ENCODE measurements at places on chromosomes 5 and 9.

GRCh38 chr9:27527702-27528075, 1.9 kb downstream of the MOB3B start:
- peak; percentile 45 for DNase-seq

DNA sequence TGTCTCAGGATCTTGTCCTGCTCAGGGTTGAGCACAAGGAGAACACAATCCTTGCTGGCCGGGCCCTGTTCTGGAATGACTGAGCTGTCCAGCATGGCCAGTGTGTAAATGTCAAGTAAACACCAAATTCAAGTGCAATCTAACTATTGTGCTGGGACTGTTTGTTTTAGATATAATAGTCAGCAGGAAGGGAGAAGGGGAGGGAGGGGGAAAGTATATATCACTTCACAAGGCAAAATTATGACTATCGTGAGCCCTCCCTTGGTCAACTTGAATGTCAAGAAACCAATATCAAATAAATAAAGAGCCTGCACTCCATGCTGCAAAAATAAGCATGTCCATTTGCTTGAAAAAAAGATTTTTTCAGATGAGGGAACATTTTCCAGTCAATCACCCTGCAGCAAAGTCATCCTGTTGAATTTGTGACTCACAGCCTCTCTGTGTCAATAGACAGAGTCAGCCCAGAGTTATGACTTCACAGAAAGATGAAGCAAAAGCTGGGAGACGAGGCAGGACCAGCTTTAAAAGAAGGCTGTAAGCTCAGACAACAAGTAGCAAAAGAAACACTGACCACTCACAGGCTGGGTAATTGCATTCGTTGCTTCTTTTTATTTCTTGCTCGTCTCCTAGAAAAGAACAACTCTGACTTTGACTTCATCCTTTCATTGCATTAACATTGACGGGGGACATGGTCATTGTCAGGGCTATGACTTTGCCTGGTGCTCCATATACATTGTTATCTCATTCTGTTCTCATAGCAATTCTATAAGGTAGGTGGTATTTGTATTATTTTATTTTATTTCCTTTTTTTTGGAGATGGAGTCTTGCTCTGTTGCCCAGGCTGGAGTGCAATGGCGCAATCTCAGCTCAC, 15.3 kb upstream of the KLF4 start:
- no peak for DNase-seq

- DNase-seq: no peak
Observed at GRCh38 chr5:113329981-113330380, 104.8 kb downstream of the TSSK1B start.

- DNase-seq: no peak
Observed at GRCh38 chr5:79702606-79703380, 13.2 kb downstream of the CMYA5 start.

DNA sequence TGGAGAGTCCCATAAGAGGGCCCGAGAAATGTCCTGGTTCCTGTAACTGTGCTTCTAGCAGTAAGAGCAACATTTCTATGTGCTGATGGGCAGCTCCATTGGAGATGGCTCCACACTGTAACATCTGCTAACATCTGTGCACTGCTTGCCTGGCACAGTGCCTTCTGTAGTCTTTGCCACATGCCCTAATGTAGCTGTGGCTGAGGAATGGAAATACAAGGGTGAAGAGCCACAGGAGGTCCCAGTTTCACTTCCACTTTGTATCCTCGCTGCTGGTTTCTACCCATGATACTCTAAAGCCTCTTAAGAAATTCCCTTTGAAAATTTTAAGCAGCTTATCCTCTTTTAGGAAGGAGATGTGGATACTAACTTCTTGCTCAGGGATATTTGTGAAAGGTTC, 97.4 kb downstream of the HOMER1 start:
- peak; percentile 42 for DNase-seq

- DNase-seq: peak; percentile 64
Observed at GRCh38 chr9:12922224-12922866, 147.5 kb downstream of the LURAP1L start.

DNA sequence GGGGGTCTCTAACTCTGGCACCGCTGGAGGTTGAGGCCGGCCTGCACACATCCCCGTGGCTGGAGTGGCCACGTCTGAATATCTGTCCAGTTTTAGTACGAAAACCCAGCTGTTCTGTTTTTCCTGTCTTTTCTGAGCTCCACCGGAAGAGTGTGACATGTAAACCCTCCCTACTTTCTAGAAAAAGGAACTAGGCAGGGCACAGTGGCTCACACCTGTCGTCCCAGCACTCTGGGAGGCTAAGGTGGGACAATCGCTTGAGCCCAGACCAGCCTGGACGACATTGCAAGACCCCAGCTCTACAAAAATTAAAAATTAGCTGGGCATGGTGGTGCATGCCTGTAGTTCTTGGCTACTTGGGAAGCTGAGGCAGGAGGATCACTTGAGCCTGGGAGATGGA, 8.2 kb upstream of the PHYKPL start:
- no peak for DNase-seq

- DNase-seq: no peak
Observed at GRCh38 chr5:54366707-54367106, 56.3 kb upstream of the ARL15 start.

- peak; percentile 67 for DNase-seq
Observed at GRCh38 chr9:113523421-113524141, 60.1 kb downstream of the RGS3 start.

GRCh38 chr5:133919148-133920136, 49.0 kb downstream of the C5orf15 start:
- DNase-seq: no peak

DNA sequence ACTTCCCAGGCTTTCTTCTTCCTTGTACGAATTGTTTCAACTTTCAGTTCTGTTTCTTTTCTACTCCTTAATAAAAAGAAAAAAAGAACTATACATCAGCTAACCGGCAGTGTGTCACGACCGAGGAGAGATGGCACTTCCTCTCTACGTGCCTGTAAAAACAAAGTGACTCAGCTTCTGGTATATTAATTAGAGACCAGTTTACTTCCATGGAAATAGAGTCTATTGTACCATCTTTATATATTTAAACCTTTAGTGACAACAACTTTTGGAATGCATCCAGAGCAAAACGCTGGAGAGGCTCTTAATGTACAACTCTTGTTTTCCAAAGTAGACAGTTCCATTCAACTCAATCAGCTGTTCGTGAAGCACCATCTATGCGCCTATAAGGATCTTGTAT, 94.5 kb upstream of the LIFR start:
- no peak for DNase-seq

- no peak for DNase-seq
Observed at GRCh38 chr5:176644294-176644693, 3.0 kb upstream of the TSPAN17 start.

DNA sequence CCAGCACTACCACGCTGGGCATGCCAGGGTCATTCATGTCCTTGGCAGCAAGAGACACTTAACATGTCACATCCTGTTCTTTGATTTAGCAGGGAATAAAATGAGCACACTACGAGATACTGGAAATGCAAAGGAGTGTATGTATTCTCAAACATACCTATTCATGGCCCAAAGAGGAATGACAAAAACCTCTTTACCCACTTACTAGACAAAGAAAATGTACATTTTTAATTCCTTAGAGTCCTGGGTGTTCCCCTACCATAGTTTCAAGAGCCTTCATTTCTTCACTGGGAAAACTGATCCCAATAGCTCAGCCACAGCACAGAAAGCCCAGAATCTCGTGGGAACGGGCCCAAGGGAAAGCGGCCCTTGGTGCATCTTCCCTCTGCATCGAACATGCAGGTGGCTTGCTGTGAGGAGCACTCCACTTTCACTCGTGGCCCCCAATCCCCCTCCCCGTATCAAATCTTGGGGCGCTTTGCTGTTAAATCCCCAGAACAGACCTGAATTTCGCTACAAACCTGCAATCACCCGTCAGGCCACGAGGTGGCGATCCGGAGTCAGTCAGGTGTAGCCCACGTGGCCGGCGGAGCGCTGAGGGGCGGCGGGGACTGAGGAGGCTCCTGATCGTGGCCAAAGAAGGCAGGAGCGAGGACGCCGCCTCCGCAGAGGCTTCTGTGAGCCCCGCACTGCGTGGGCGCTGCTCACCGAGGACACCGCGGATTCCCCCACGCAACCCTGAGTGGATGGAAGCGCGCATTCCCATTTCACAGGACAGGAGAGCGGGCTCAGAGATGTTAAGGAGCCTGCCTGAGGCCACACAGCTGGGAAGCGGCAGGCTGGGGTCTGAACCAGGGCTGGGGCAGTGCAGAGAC, 91.4 kb downstream of the LMX1B start:
- peak; percentile 87 for DNase-seq

DNA sequence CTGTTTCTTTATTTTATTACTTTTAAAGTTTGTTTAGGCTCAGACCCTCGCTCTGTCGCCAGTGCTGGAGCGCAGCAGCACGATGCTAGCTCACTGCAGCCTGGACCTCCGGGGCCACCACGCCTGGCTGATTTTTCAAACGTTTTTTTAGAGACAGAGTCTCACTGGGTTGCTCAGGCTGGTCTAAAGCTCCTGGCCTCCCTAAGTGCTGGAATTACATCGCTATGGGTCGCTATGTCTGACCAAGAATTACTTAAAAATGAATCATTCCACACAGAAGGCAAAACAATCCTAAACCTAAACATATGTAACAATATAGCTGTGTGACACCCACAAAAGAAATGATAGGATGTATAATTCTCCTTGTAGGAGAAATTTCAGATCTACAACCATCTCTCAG, 86.9 kb upstream of the SIMC1 start:
- no peak for DNase-seq

DNA sequence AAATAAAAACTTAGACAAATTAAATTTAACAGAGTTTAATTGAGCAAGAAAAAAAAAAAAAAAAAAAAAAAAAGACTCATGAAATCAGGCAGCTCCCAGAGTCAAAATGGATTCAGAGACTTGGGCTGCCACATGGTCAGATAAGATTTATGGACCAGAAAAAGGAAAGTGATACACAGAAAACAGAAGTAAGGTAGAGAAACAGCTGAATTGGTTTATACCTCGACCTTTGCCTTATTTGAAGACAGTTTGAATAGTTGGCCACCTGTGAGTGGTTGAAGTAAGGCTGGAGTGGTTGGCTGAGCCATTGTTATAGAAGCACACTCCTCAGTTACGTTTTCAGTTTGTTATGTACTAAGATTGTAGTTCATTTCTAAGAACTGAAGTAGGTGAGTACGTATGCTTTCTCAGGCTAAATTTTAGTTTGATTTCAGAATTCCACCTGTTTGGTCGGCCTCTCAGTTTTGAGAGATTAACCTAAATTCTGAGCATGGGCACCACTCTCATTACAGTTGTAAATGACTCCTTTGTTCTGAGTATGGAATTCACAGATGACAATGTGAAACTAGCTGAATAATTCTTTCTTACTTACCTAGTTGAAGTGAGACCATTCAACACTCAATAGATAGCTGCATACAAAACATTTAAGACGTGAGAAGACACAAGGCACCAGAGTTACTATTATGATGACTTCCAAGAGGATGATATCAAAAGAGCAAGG, 149.0 kb downstream of the AOPEP start:
- DNase-seq: no peak

- DNase-seq: no peak
Observed at GRCh38 chr5:6431214-6432195, 17.2 kb upstream of the UBE2QL1 start.

- DNase-seq: no peak
Observed at GRCh38 chr9:109972026-109972882, 192.3 kb downstream of the PALM2AKAP2 start.

DNA sequence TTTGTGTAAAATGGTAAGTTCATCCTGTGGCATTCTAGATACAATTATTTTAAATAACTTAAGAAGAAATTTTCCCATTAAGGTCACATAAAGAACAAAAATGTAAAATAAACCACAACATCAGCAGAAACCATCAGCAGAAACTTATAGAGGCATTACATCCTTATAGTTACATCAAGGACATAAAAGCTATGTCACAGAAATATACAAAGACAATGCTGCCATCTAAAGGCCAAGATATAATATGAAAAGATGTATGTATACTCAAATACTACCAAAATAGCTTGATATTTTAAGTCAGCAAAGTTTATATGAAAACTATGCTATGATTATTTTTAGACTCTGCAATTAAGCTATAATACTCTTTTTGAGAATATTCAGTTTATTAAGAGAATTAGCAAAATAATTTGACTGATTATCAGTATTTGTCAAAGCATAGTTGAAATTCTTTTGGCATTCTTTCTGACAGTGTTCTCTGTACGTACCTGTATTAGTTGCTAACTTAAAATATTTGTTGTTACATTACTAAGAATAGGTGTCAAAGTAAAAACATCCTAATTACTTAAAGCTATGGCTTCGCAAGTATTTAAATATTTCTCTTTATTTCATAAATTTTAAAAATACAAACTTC, 36.2 kb downstream of the FBXL17 start:
- no peak for DNase-seq

DNA sequence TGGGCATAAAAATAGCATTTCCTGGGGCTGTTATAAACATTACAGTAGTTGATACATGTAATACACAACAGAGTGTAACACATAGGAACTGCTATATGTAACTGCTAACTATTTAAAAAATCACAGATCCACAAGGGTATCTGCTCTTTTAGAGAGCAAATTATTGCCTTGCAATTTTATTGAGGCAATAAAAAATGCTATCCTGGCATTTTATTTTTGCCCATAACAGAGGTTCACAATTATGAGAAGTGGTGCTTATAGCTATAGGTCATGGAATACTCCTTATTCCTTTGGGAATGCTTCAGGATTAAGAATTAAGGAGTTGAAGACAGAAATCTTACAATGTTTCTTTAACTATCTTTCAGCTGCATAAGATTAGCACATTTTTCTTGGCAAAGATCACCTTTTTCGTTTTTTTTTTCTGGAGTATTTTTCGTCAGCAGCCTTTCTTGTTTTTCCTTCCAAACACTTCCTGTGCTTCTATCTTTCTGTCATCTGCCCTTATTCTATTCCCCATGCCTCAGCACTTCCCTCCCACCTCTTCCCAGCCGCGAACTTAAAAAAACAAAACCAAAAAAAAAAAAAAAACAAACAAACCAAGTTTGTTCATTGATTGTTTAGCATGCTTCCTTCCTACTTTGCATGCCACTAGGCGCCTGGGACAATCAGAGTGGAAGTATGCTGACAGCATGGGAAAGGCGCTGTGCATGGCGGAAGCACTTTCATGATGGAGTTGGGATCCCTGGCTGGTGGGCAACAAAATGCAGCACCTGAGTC, 264.2 kb downstream of the MAST4 start:
- DNase-seq: no peak

- DNase-seq: peak; percentile 95
Observed at GRCh38 chr5:103562453-103563157, at the start of gene NUDT12. Gene NUDT12, minus strand, starts transcription at chr5:103562789. Its CDS starts 2,541 bp downstream, at chr5:103560248.

DNA sequence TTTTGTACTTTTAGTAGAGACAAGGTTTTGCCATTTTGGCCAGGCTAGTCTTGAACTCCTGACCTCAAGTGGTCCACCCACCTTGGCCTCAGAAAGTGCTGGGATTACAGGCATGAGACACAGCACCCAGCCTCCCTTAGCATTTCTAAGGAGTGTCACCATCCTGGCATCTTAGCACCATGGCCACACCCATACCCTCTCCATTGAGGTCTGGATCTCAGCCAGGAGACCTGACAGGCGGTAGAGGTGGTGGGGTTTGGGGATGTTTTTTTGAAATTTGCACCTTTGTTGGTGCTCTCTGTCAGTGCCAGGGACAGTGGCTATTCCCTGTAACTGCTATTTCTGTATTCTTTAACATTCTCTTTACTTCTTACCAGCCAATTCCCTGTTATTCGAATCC, 72.5 kb downstream of the TRIM36 start:
- no peak for DNase-seq

- no peak for DNase-seq
Observed at GRCh38 chr5:139271201-139272027, 22.1 kb upstream of the MATR3 start.

- peak; percentile 92 for DNase-seq
Observed at GRCh38 chr5:150589862-150590601, 50.4 kb upstream of the SYNPO start.

- no peak for DNase-seq
Observed at GRCh38 chr9:124291801-124292396, 34.1 kb downstream of the NEK6 start.
